ENCODE measurements at places on chromosomes 1 and 21.
A peak's percentile ranks its signal among the peaks of the same experiment; 100 is the strongest.

DNA sequence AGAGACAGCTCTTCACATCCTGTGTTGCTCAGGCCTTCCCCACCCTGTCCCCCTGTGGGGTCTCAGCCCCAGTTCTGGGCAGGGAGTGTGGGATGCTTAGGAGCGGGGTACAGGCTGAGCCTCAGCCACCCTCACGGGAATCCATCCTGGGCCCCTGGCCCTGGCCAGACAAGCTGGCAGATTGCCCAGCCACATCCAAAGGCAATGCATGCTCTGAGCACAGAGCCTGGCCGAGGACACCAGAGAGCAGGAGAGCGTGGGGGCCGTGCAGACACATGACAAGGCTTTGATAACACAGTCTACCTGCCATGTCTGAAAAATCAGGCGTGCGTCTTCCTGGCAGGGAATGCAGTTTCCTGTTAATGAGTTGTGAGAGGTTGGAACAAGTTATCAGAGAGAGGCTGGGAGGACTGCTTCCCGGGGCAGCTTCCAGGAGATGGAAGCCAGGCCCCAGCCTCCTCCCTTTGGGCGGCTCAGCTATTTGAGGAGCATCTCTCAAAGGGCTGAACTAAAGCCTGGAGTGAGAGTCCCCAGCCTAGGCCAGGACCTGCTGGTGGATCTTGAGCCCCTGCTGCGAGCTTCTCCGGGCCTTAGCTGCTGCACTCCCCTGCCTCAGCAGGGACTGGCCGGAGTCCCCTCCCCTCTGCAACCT, 72.2 kb upstream of the SELENON start:
- peak; percentile 58 for DNase-seq

DNA sequence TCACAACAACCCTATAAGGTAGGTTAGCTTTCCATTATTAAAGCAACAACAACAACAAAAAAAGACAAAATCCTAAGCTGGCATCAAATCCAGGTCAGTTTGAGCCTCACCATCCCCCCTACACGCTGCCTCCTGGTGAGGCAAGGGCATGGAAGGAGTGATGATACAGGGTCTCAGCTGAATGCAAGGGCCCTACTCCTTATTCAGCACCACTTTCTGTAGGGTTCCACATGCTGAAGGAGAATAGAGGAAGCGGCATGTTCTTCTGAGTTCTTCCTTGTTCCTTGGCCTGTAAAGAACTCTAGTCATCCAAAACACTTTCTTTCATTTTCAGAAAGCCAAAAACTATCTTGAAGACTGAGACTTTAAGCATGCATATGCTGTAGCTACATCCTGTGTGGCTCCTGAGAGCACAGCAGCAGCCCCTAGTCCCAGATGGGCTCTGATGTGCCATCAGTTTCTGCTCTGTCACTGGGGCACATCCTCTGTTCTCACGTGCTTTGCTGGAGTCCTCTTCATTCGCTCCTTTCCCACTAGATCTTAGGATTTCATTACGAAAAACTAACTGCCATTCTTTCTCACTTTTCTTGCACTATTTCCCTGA, 6.2 kb downstream of the ILDR2 start:
- DNase-seq, result no peak

DNA sequence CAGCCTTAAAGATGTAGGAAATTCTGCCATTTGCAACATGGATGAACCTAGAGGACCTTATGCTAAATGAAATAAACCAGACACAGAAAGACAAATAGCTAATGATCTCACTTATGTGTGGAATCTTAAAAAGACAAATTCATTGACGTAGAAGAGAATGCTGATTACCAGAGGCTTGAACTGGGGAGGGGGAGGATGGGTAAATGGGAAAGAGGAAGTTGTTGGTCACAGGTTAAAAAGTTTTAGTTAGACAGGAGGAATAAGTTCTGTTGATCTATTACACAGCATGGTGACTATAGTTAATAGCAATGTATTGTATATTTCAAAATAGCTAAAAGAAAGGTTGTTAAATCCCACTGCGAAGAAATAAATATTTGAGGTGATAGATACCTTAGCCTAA, 62.8 kb downstream of the PKN2 start:
- no peak for DNase-seq

GRCh38 chr1:10113501-10113900, 80.7 kb downstream of the UBE4B start:
- no peak for DNase-seq

DNA sequence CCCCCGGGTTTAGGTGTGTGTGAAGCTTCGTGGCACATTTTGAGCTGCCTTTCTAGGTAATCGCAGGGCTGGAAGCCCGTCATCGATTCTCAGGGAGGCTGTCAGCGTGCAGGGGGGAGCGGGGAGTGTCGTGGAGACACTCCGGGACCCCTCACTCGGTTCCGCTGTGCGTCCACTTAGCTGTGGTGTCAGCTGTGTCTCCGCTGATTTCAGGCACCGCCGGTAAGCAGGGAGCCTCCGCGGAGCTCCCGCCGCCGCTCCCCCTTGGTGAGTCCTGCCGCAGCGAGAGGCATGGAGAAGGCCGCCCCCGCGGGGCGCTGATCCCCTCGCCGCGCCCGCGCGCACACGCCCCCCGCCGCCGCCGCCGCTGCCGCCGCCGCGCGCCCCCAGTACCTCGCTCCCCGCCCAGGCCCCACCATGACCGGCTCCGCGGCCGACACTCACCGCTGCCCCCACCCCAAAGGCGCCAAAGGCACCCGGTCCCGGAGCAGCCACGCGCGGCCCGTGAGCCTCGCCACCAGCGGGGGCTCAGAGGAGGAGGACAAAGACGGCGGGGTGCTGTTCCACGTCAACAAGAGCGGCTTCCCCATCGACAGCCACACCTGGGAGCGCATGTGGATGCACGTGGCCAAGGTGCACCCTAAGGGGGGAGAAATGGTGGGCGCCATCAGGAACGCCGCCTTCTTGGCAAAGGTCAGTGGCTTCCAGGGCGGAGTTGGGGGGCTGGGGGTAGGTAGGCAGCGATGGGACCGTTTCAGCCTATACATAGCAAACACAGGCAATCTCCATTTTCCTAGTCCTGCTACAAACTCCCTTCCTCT, 995 bp downstream of the VASH2 start:
- DNase-seq, result peak; percentile 52

GRCh38 chr1:172279939-172280636, 140.4 kb upstream of the C1orf105 start:
- DNase-seq, result no peak

- no peak for DNase-seq
Observed at GRCh38 chr1:183243161-183244050, 57.3 kb downstream of the LAMC2 start.

DNA sequence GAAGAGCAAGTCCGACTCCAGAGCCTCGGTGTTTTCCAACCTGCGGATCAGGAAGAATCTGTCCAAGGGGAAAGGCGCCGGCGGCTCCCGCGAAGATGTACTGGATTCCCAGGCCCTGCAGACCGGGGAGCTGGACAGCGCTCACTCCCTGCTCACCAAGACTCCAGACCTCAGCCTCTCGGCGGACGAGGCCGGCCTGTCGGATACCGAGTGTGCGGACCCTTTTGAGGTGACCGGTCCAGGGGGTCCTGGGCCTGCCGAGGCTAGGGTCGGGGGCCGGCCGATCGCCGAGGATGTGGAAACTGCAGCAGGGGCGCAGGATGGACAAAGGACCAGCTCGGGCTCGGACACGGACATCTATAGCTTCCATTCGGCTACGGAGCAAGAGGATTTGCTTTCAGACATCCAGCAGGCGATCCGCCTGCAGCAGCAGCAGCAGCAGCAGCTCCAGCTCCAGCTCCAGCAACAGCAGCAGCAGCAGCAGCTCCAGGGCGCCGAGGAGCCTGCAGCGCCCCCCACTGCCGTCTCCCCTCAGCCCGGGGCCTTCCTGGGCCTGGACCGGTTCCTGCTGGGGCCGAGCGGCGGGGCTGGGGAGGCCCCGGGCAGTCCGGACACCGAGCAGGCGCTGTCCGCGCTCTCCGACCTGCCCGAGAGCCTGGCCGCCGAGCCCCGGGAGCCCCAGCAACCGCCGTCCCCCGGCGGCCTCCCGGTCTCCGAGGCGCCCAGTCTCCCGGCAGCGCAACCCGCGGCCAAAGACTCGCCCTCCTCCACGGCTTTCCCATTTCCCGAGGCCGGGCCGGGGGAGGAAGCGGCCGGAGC, 827 bp downstream of the FMN2 start:
- peak; percentile 70 for DNase-seq

GRCh38 chr21:31482460-31482859, 138.4 kb upstream of the TIAM1 start:
- no peak for DNase-seq
